ENCODE measurements at places on chromosomes 16 and 17.

- peak; percentile 60 for DNase-seq
These were observed 14.7 kb upstream of the KLHDC4 start for GRCh38 chr16:87780385-87780989.

DNA sequence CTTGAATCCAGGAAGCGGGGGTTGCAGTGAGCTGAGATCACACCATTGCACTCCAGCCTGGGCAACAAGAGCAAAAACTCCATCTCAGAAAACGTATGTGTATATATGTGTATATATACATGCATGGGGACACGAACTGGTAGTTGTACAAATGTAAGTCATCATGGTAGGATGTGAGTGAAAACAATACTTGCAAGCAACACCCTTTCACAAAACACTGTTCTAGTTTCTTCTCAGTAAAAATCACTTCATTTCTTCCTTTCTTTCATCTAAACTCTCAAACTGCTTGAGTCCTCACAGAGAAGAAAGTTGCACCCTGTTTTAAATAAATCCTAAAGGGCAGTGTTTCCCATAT, 51.8 kb downstream of the METTL16 start:
- DNase-seq, result peak; percentile 8

- DNase-seq, result no peak
These were observed 33.4 kb upstream of the PIK3R6 start for GRCh38 chr17:8900626-8901585.

- no peak for DNase-seq
These were observed 2.1 kb downstream of the RAB40C start for GRCh38 chr16:591892-592517.

DNA sequence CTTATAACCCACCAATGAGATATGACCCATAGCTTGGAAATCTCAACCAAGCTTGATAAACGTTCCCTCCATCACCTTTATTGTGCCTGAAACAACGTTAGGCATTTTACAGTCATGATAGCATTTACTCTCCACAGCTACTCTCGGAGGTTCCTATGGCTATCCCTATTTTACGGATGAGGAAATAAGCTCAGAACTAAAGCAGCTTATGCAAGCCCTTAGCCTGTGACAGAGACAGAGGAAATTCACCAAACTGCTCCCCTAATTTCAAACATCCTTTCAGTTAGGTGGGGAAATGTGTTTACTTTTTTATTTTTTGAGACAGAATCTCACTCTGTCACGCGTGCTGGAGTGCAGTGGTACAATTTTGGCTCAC, 18.7 kb downstream of the DCUN1D3 start:
- no peak for DNase-seq

All from fibroblast of skin of right biceps (primary cell).